ENCODE measurements at places on chromosomes 11 and 22.

DNA sequence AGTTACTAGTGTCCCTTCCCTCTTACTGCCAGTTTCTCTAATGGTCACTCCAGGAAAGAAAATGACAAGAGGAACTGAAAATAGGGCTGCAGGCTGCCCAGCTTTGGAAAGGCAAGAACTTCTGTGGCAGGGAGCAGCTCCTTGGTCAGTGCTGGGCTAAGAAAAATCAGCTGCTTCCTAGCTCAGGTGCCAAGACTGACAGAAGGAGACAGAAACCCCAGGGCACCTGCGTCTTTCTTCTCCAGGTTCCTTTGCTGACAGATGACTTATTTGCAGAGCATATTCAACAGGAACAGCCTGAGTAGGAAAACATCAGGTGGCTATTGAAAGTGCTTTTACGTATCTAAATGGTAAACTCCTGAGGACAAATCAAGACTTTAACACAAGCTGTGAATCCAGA is 25.4 kb downstream of the MAML2 start:
- no peak for DNase-seq

DNA sequence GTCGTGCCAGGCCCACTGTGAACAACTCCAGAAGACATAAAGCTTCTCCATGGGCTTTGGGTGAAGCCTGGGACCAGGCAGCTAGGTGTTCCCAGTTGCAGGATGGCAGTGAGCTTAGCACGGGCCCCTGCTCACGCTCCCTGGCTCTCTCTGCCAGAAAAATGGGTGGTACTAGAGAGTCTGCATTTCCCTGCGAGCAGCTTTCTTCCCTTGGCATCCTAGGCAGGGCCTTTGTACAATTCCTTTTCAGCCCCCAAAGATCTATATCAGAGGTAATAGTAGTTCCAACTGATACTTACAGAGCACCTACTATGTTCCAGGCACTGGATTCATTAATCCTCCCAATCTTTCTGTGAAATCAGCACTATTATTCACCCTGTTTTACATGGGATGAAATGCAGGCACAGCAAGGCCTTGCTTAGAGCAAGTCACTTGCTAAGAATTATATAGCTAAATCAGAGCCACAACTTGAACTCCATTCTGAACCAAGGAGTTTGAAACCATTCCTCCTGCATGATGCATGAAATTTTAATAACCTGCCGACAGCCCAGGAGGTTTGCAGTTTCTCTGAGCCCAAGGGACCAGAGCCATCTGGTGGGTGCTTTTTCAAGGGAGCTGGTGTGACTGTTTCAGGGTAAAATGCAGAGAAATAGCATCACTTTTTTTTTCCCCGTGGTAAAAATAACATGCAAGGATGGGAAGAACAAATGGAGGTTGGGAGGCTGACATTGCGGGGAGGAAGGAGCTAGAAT is 22.7 kb downstream of the NAV2 start:
- DNase-seq: no peak

- peak; percentile 96 for DNase-seq
These were observed 95.8 kb downstream of the SWAP70 start for GRCh38 chr11:9759519-9760192.

GRCh38 chr22:44085743-44086270 is 61.7 kb downstream of the PARVB start:
- no peak for DNase-seq

GRCh38 chr22:28992565-28993356 is 68.9 kb downstream of the C22orf31 start:
- no peak for DNase-seq

DNA sequence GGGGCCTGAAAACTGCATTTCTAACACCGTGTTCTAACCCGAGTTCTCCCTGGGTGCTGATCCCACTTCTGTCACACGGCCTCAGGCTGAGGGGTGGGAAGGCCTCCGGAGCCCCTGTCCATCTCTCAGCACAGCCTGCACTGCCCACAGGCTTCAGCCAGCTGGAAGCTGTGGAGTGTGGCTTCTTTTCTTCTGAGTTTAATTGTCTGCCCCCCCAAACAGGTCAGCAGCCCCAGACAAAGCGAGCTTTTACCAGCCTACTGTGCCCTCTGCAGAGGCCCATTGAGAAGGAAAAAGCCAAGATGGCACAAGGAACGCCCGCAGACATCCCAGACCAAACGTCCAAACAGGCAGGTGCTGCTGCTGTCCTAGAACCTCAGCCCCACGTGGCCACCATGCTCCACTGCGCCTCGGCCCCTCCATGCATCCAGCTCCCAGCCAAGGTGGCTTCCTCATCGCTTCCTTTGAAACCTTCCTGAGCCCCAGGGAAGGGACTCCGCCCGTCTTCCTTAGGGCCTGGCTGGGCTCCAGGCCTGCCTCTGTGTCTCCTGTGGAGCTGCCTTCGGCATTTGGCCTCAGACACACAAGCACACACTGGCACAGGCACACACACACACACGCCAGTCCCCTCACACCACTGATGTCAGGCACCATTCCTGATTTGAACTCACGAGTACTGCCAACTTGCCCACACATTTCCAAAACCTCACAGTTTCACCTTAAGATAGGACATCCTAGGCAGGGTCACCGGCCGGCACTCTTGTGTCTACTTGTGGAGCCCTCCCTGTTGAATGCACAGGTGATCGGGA is 1.7 kb downstream of the MOB2 start:
- DNase-seq: no peak

DNA sequence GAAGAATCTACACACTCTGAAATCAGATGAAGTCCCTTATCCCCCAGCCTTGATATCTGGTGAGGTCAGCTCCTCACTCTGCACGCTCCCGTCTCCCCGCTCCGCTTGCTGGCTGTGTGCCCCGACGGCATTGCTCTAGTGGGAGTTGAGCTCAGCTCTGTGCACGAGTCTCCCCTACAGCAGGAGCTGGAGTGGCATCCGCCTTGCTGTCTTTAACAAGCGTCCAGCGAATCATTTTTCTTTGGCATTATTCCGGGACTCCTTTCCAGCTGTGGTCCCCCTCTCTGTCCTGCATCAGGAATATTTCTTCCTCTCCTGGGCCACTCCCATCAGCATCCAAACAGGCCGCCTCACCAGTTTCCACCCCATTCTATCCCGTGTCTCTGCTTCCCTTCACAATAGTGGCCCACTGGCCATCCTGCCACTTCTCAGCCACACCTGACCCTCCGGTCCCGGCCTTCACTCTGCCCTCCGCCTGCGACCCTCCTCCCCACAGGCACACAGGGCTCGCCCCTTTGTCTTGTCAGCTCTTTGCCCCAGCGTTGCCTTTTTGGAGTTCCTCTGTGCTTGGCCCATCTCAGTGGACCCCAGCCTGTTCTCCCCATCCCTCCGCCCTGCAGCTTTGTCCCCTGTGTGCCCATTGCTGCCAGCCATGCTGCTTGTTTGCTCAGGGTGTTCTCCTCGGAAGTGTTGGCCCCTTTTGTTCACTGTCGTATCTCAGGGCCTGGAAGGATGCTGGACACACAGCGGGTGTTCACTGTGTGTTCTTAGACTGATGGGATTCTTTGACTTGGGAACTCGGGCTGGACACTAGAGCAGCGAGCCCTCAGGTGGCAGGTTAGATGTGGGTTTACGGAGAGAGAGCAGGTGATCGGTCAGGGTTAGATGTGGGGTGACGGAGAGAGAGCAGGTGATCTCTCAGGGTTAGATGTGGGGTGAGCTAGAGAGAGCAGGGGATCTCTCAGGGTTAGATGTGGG is 441.8 kb downstream of the TBC1D22A start:
- no peak for DNase-seq

- no peak for DNase-seq
These were observed 506 bp downstream of the MCM5 start for GRCh38 chr22:35400501-35400790.

DNA sequence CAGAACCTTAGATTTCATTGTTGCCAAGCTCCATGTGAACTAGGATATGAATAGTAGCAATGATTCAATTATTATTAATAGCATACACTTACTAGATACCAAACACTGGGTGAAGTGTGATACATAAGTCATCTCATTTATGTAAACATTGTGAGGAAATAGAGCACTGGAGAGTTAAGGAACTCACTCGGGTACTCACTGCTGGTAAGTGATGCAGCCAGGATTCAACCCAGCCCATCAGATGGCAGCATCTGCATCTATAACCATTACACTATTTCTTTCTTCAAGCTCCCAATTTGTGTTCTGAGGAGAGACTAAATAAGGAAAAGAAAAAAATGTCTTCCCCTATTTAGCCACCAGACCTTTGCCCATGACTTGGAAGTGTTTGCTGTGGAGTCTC is 10.2 kb upstream of the ALG8 start:
- DNase-seq: no peak

DNA sequence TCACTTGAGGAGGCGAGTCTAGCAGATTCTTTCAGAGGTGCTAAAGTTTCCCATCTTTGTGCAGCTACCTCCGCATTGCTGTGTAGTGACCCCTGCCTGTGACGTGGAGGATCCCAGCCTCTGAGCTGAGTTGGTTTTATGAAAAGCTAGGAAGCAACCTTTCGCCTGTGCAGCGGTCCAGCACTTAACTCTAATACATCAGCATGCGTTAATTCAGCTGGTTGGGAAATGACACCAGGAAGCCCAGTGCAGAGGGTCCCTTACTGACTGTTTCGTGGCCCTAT is 8.9 kb upstream of the SAMM50 start:
- DNase-seq: no peak

DNA sequence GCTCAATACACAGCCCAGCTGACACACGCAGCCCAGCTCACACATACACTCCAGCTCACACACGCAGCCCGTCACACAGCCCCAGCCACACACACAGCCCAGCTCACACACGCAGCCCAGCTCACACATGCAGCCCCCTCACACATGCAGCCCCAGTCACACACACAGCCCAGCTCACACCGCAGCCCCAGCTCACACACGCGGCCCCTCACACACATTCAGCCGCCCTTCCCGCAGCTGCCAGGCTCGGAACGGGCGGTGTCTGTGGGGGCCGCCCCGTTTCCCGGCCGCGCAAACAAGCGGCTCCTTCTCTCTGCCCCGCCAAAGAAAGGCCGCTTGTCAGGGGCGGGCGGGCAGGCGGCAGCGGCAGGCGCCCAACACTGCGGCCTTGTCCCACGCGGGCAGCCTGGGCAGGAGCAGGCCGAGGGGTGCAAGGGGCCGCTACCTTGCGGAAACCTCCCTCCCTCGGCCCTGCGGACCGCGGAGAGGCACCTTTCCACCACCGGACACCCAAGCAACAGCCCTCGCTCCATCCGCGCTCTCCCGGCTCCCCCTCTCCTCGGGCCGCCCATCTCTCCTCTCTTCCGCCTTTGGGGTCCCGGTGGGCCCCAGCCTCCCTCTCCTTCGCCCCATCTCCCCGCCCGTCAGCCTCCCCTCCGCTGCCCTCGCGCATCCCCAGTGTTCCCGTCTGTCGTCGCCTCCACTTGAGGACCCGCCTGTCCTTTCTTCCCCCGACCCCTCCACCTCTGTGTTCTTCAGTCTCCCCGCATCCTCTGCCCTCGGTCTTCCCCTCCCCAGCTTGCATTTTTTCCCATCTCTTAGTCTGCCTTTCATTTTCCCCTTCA is 2.2 kb downstream of the PHLDB1 start:
- no peak for DNase-seq

Data from RWPE2 (cell line).